ENCODE measurements at places on chromosomes 1 and 21.

DNA sequence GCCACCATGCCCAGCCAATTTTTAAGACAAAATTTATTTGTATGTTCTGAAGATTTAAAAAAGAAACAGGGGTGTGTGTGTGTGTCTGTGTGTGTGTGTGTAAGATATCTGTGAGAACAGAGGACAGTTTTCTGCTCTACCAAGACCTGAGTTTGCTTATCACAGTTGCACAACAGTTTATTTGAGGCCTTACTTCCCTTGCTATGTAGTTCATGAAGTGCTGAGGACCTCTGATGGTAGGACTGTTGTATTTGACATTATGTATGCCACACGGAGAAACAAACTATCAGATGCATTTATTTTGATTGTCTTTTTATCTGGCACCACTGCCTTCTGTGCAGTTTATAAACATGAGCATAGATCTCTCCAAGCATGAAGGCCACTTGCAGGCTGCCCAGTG, 355.2 kb downstream of the PBX1 start:
- no peak for DNase-seq

DNA sequence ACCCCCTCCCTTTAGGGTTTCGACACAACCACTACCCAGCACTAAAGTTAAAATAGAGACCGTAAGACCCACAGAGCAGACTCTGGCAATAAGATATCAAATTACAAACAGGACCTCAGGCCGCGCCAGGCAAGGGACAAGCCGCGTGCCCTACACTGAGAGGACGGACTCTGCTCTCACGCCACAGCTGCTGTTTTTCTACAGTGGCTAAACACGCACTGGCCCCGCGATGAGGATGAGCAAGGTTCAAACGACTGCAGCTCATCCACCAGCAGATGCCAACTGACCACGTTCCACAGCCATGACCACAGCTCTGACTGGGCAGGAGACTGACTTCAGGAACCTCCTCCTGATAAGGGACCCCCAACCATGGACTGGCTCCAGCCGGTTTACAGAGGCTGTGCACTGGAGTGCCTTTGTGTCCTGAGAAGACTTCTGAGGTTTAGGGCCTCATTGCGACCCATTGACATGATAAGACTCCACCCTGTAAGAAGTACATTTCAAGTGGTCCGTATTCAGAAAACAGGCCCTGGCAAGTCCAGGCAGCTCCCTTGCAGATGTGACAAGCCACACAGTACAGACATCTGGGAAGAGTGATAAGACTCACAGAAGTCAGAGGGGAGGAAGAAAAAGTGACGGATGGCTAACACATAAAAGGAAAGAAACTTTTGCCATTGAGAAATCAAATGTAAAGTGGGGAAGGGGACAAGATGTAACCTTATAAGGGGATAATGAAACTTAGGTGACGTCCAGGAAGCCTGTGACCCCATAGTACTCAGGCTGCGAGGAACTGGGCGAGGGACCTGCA, 1.5 kb upstream of the KRTAP10-6 start:
- no peak for DNase-seq

- peak; percentile 25 for DNase-seq
Observed at GRCh38 chr1:202834771-202835547, 24.2 kb downstream of the PCAT6 start.

GRCh38 chr1:53326088-53326597, 1.7 kb downstream of the LRP8 start:
- peak; percentile 97 for DNase-seq

DNA sequence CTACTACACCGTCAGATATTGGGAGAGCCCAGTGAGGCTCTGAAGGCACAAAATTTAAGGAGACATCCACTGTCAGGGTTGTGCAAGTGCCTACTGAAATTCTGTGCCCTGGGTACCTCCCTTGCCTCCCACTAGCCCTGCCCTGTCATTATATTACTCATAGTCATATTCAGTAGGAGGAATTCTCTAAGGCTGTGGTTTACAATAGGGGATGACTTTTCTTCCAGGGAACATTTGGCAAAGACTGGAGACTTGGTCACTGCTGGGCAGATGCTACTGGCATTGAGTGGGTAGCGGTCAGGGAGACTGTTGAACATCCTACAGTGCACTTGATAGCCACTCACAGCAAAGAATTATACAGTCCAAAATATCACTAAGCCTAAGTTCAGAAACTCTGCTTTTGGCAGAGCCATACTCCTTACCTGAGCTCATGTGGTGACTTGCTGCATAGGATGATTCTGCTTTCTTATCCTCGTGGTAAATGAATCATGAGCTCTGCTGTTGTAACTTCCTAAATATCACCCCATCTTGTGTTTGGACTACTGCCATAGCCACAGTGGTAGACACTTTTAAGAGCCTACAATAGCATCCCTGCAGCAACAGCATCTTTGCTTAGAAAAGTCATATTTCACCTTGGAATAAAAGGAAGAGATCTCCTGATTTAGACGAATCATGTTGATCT, 563.4 kb upstream of the PLXNA2 start:
- no peak for DNase-seq

- no peak for DNase-seq
Observed at GRCh38 chr21:37799211-37800056, 116.8 kb downstream of the KCNJ6 start.

DNA sequence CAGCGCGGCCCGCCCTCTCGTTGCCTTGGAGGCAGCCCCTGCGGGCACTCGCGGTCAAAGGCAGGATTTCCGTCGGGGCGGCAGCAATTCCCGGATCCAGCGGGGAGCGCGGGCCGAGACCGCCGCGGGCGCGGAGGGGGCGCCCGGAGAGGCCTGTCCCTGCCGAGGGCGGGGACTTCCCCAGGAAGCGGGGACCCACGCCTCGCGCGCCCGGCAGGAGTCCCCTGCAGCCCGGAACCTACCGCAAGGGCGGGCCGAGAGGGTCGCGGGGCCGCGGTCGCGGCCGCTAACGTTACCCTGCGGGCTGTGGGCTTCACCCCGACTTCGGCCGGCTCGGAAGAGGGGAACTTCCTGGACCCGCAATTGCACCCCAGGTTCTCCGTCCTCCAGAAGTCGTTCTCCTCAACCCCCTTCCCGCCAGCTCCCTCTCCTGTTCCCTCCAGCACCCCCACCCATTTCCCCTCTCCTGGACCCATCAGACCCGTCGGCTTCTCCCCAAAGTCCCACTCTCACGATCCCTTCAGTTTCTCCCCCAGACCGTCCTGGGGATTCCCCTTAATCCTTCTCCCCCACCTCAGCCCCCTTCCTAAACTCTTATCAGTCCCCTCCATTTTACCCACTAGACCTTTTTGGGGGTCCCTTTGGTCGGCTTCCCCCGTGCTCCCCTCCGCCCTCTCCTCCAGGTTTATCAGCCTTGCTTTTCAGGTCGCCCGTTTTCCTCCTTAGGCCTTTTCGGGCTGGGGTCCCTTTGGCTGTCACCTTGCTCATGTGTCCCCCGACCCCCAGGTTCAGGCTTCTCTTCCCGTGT, 604 bp downstream of the FGR start:
- peak; percentile 68 for DNase-seq

DNA sequence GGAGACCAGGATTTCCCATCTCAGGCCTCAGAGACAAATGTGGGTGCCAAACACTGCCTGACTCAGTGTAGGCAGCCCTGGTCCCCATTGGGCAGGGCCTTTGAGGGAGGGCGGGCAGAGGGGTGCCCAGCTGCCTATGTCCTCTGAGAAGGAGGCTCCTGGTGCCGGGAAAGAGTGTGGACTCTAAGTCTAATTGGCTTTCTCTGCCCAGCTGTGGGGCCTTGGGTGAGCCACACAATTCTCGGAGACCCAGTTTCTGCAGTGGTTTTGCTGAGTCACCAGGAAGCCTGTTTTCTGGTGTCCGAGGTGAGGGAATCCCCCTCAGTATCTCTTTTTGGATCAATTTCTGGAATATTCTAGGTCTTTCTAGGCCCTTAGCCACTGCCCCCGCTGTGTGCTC, 35.3 kb upstream of the ACTL8 start:
- no peak for DNase-seq

DNA sequence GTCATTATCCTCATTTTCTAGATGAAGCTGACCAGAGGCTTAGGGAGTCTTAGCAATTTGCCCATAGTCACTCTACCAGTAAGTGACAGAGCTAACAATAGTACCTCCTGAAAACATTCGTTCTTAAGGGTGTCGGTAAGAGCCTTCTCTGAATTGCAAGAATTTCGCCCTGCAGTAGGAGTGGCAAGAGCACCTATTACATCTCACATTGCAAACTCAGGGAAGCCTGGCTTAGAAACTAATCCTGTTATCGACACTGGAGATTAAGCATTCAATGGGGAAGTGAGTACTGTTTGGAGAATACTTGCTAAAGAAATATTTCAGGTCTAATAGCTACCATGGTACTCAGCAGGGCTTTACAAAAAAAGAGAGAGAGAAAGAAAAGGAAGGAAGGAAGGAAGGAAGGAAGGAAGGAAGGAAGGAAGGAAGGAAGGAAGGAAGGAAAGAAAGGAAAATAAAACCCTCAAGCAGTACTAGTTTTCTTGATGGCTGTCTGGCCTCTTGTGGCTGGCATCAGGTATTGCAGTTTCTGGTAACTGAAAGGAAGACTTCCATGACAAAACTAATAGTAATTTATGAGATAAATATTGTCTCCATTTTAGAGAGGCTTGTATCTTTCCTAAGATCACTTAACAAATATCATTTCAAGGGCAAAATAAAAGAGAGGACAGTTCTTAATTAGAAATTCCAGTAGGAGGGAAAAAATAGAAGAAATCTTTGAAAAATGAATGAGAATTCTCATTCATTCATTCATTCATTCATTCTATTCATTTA, 10.4 kb downstream of the C1orf226 start:
- no peak for DNase-seq

DNA sequence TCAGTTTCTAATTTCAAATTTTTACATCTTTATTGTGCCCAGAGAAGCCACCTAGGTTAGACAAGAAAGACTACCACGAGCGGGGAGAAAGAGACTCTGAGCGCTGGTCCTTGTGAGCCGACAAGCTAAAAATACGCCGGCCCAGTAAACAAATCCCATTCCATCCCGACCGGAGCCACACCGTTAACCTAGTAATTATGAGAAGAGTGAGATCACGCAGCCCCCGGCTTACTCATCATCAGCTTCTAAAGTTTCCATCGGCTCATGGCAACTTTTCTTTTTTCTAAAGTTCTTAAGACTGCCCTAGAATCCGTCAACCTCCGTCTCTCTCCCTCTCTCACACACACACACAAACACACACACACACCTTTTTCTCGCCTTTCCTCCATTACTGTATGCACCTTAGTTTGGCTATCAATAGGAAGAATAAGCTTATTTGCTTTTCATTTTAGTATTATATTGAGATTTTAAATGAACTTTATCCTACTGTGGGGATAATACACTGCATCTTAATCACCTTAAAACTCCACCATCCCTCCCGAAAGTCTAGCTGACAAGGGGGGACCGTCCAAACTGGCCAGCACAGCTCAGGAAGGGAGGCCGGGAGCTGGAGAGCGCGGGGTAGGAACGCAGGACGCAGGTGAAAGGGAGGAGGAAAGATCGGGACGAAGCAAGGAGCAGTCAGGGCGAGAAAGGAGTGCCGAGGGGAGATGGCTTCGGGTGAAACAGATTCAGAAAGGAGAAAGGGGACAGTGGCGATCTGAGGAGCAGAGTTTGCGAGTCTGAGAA, 728 bp downstream of the OTUD7B start:
- peak; percentile 60 for DNase-seq

GRCh38 chr1:31413405-31414001, 490 bp downstream of the SERINC2 start:
- peak; percentile 19 for DNase-seq

GRCh38 chr1:246364415-246364941, 142.6 kb downstream of the SMYD3 start:
- no peak for DNase-seq

DNA sequence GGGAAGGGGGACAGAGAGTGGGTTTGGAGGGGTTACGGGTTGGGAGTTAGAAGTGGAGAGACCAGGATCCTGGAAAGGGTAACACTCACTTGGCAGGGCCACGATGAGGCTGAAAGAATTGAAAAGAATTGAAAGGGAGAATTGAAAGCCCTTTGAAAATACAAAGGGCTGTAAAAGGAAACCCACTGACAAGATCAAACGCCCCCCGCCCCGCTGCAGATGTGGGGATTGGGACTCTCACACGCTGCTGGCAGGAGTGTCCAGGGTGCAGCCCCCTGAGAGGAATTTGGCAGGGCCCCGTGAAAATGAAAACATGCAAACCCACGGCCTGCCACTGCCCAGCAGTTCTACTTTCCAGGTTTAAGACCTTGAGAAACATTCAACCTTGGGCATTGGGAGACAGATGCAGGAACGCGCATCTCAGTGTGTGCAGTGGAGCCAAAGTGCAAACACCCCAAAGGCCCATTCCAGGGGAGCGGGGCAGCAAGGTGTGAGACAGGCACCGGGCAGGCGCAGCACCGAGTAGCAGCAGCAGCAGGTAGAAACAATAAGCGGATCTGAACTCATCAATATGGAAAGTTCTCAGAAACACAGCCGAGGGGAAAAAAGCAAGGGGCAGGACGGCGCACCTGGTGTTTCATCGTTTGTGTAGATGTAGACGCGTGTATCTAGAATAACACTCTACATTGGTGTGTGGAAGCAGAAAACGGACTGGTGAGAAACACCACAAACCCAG, 8.3 kb upstream of the TNFRSF1B start:
- no peak for DNase-seq

DNA sequence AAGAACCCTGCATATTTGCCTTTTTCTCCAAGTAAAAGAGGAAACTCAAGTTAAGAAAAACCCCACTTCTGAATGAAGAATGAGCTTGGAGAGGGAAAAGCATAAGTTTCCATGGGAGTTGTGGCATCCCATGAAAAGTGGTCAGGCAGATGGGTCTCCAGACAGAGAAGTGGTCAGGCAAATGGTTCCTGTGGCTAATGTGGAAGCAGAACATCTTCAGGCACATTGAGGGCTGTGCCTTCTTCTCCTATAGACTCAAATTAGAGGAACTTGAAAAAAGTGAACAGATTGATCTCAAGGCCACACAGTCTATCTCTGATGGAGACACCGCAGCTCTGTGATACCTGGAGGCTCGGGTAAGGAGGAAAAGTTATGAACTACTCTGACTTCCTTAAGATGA, 55.7 kb upstream of the KIRREL1 start:
- DNase-seq, result no peak

- DNase-seq, result no peak
Observed at GRCh38 chr1:13746342-13746741, 46.4 kb downstream of the PRDM2 start.

DNA sequence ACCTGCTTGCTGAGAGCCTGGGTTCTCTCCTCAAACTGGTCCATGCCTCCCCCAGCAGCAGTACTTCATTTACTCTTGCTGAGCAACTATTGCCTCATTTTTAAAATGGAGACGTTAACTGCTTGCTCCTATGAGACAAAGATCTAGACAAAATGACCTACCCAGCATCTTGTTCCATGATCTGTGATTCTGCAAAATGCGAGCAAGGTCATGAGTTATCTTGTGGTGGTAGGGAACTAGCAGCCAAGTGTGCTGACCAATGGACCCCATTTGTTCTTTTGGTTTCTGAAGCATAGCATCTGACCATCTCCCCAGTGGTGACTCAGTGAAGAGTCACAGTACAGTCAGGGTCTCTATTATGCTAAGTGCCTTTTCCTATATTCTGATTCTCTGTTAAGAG, 40.4 kb downstream of the TBX15 start:
- no peak for DNase-seq

GRCh38 chr21:34514576-34515115, 2.6 kb upstream of the KCNE1 start:
- no peak for DNase-seq

- no peak for DNase-seq
Observed at GRCh38 chr1:54931275-54931840, 44.4 kb upstream of the DHCR24 start.

All from stimulated activated naive CD8-positive, alpha-beta T cell treated with anti-CD3 and anti-CD28 coated beads, Interleukin-15, Interleukin-2, amounts not matched to agents 100 U/mL and 50 U/mL, for 24 hours (primary cell).